ENCODE measurements at places on chromosomes 5 and 9. TPM values are rescaled to one million over a fixed set of nuclear protein-coding genes. Genes with fewer than 3 reads are reported as not detected.

Gene C8G
- total RNA-seq, result 0.69 TPM

Gene KIF3A
- 16.9 TPM for total RNA-seq

Gene PHF24
- total RNA-seq, result not detected

Gene IFNB1
- total RNA-seq, result not detected

Gene FCHSD1
- total RNA-seq, result 28.3 TPM

Gene HACD4
- total RNA-seq, result 4.6 TPM

Gene PCDHA10
- total RNA-seq, result not detected
